ENCODE measurements at places on chromosomes 11 and 22. TPM values are rescaled to one million over a fixed set of nuclear protein-coding genes. Genes with fewer than 3 reads are reported as not detected.

CD3G gene
- polyA plus RNA-seq: 0.31 TPM

OSM gene
- 0.17 TPM for polyA plus RNA-seq

C11orf87 gene
- 0.32 TPM for polyA plus RNA-seq

LDHAL6A gene
- 0.44 TPM for polyA plus RNA-seq

OR8K3 gene
- not detected for polyA plus RNA-seq

GLB1L2 gene
- 23.5 TPM for polyA plus RNA-seq

OR4C13 gene
- polyA plus RNA-seq: not detected

MCHR1 gene
- polyA plus RNA-seq: 0.43 TPM

TMPRSS5 gene
- 0.69 TPM for polyA plus RNA-seq

PDGFD gene
- polyA plus RNA-seq: 33.0 TPM

PIWIL4 gene
- polyA plus RNA-seq: 3.7 TPM
